ENCODE measurements at places on chromosomes 1 and 21. TPM values are rescaled to one million over a fixed set of nuclear protein-coding genes. Genes with fewer than 3 reads are reported as not detected.

CKS1B gene
- 211 TPM for total RNA-seq

TNNI3K gene
- total RNA-seq = 1.3 TPM

FMO5 gene
- total RNA-seq = 0.36 TPM

DNA sequence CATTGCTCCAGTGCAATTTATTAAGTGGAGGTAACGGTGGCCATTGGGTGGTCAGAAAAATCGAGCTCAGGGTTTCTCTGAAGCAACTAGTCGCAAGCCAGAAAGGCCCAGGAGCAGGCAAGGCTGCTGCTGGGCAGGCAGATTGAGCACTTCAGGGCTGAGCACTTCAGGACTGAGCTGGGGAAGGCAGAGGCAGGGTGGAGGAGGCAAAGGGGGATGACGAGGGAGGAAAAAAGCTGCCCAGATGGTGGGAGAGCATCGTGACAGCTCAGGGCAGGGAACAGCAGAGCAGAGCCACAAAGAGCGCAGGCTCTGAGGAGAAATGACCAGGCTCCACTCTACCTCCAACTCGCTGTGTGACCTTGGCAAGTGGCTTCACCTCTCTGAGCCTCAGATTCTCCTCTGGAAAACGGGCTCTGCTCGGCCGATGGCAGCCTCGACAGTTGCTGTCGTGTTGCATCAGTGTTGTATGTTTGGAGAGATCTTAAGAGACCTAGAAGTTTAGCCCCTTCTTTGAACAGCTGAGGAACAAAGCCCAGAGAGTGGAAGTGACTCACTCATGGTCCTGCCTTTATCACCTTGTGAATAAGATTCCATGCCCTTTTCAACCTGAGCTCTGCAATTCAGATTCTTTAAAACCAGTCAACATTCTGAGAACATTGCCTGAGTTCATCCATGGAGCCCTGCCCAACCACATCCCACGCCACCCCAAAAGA is 141.4 kb downstream of the SYF2 start:
- DNase-seq = no peak

- DNase-seq = no peak
Measured at GRCh38 chr1:8165595-8166360, 139.7 kb upstream of the ERRFI1 start.

GRCh38 chr1:212302745-212303383 is 17.7 kb downstream of the PPP2R5A start:
- no peak for DNase-seq

- no peak for DNase-seq
Measured at GRCh38 chr1:33004613-33005012, 32.1 kb downstream of the AK2 start.

DNA sequence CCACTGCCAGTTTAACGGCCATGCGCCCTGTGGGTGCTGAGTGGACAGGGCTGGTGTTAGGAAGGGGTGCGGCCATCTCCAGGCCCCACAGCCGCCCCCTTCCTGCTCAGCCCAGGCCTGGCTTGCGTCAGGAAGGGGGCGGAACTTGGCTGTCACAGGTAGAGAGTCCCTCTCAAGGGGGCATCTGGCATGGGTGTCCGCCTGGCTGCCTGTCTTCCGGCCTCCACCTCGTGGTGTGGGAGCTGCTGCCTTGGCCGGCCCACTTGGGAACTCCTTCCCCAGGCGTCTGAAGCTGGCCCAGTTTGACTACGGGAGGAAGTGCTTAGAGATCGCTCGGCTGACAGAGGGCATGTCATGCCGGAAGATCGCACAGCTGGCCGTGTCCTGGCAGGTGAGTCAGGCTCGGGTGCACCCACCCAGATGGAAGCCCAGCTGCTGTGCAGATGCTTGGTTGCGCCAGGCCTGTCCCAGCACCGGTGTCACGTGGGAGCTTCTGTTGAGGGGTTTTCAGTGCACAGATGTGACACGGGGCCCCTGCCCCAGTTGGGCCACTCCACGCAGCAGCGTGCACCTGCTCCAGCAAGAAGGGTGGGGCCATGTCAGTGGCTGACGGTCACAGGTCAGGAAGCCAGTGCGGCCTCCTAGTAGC is 9.1 kb upstream of the ATAD3B start:
- no peak for DNase-seq

GRCh38 chr1:175191659-175192058 is 917 bp downstream of the KIAA0040 start:
- no peak for DNase-seq

GRCh38 chr1:110089561-110090275 is 19.2 kb upstream of the ALX3 start:
- no peak for DNase-seq

CNR2 gene
- not detected for total RNA-seq

FCRL1 gene
- not detected for total RNA-seq

DNA sequence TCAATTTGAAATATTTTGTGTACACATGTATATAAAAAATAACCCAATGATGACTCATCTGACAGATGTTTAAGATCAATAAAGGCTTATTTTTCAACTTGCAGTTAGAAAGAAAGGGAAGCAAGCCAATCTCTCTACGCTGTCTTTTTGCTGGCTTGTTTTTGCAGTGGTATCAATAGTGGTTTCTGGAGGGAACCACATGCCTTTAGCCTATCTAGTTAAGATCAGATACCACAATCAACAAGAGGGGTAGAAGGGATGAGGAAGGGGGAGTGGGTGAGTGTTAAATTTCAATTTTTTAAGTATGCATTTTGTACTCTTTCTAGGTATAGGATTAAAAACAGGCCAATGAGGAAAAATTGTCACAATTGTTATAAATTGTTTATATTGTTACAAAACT is 276.2 kb downstream of the KCNH1 start:
- no peak for DNase-seq

DNA sequence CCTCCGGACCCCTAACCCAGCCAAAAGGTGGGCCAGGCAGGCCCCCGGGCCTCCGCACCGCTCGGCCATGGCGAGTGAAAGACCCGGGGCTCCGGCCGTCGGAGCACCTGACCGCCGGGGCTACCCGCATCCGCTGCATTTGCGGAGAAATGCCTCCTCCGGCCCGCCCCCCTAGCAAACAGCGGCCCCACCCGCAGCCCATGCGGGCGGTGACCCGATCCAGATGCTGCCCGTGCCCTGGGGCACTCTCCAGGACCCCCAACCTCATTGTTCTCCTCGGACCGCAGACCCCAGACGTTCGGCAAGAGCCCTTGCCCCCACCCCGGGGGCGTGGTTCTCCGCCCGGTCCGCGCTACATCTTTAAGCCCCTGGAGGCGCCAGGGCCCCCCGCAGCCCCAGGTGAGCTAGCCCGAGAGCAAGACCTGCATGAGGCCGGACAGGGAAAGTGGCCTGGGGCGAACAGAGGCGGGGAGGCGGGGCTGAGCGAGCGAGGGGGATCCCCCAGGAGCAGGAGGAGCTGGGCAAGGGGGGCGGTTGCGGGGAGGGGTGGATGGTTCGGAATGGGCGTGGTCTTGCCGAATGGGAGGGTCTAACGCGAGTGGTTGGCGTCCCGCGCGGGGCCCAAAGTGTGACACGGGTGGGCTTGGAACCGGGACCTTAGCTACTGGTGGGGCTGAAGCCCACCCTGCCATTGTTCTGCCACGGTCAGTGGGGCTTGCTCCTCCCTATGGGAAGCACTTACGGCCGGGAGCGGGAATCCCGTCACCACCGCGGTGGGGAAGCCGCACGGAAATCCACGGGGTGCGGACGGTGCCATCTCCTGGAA is 6.3 kb upstream of the CRYBG2 start:
- DNase-seq = peak; percentile 39

DNA sequence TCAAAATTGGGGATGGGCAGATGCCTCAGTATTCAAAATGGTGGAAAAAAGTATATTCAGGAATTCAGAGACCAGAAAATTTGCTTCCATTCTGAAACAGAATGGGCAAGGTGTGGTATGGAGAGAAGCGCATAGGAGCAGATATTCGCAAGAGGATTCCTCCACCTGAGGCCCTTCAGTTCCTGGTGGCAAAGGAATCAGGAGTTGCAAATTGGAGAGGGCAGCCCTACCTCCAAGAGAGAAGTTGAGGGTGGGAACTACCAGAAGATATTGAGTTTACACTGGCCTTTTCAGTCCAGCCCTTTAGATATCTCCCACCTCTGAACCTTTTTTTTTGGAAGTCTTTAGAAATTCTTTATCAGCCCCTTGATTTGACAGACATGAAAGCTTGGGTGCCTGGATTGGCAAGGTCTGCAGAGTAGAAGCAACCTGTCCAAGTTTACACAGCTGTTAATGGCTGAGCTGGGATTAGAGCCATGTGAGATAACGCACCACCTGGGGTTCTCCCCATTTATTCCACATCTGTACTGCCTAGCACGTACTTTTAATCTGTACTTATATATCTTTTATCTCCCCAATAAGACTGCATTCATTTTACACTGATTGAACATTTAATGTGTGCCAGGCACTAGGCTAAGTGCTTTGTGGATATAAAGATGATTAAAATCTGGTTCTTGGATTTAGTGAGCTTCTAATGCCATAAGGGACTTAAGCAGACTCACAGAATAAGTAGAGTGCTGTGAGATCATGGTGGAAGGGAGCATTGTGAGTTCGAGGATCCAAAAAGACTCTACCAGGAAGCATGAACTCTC is 99.5 kb downstream of the NGF start:
- DNase-seq = no peak

DNA sequence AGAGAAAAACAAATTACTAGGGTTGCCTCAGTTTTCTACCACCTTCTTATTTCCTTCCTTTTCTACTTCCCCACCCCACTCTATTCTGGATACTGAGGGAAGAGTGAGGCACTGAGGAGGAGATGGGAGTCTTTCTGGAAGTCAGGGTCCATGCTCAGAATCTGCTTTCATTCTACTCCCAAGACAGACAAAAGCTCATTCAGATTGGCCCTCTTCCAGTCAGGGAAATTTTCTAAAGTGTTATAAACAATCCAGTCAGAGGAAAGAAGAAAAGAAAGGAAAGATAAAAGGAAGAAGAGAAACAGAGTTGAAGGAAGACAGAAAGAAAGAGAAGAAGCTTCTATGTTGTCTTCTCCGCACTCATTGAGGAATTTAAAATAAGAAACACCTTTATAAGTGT is 228.6 kb downstream of the COP1 start:
- no peak for DNase-seq

NENF gene
- total RNA-seq = 40.4 TPM

GRCh38 chr21:37592496-37592895 is 225.9 kb downstream of the DYRK1A start:
- DNase-seq = no peak

DNA sequence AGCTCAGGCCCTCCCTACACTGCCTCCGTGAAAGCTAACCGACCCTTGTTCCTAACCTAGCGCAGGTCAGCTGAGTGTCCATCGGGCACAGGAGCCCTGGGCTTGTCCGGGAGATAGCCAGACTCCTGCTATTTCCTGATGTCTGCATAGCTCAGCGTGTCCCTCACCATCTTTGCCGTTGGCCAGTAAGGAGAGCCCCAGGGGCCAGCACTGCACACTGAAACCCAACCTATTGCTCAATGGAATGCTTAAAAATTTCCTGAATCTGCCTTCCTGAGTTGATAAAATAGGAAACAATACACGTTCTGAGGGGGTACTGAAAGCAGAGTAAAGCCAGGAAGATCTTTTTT is 2.2 kb downstream of the RUNX1 start:
- no peak for DNase-seq

DNA sequence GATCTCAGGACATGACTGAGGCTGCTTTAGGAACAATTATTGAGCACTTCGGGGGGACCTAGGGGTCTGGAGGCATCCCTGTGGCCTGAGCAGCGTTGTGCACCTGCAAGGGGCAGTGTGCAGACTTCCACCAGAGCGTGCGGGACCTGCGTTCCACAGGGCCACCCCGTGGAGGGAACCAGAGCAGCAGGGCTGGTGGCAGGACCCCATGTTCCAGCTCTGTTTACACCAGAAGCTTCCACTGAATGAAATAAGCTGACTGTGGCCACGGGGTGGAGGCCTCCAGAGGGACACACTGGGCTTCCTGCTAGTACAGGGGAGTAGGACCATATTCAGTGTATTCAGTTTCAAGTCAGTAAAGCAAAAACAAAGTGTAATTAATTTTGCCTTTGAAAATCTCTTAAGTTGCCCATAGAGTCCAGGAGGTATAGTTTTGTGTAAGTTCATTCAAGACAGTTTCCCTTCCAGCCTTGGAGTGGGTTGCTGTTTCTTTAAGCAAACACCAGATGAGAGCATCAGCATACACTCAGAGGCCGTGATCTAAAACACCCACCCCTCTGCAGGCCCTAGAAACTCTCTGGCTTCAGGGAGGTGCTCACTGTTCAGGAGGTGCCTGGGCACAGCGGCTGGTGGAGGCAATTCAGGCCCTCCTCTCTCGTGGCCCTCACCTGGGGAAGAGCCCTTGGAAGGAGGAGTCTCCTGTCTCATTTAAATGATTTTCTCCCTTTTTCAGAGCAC is 16.6 kb downstream of the SLC1A7 start:
- DNase-seq = no peak

DNA sequence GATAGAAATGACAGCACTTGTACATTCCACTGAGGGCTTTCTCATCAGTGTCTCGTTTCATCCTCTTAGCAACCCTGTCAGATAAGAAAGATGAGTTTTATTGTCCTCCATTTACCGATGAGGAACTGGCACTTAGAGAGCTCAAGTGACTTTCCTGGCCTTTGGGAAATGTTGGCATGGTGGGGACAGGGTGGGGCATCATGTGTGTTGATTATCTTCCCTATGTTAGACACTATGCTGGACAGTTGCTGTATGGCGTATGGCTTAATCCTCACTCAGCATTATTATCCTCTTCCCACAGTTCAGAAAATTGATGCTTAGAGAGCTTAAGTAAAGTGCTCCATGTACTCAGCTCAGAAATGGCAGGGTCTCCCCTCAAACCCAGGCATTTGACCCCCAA is 163.2 kb downstream of the CAMTA1 start:
- DNase-seq = no peak

FCER1G gene
- 1.6 TPM for total RNA-seq

- no peak for DNase-seq
Measured at GRCh38 chr1:162753001-162753658, 37.4 kb upstream of the HSD17B7 start.

DNA sequence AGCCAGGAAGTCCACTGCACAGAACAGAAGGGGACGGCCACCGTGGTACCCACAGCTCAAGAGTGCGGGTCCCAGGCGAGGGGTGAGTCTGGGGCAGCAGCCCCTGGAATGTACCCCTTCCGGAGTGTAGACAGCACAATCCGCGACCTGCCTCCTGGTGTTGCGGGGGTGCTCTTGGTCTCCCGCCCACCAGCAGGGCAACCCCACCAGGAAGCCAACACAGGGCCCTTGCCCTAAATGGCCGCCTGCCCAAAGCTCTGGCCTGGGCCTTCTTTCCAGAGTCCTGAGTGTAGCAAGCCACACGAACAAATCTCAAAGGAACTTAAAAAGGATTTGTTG is 1.1 kb upstream of the SLC19A1 start:
- DNase-seq = no peak

FMO3 gene
- total RNA-seq = not detected

GRCh38 chr1:48082271-48082962 is 85.2 kb upstream of the TRABD2B start:
- DNase-seq = no peak

PLA2G5 gene
- not detected for total RNA-seq

GRCh38 chr1:2642131-2642559 is 9.3 kb upstream of the MMEL1 start:
- DNase-seq = no peak

Data from neural crest cell (in vitro differentiated cells).